AG10803 (cell line): ENCODE measurements at places on chromosomes 12 and 14.

- peak; percentile 64 for DNase-seq
Observed at GRCh38 chr12:19739195-19739776, 300.0 kb downstream of the AEBP2 start.

DNA sequence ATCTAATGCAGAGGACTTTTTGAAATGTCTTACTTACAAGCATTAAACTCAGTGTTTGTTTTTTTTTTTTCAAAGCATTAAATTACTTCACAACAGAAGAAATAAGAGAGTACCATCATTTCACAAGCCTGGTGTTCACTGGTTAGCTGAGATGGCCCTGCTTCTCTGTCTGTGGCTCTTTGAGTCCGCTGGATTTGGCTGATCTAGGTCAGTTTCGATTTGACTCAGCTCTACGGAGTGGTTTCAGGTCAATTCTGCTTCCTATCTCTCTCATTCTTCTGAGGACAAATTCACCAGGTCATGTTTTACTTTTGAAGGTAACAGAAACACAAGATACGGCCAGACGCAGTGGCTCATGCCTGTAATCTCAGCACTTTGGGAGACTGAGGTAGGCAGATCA is 1066.1 kb downstream of the FLRT2 start:
- no peak for DNase-seq

DNA sequence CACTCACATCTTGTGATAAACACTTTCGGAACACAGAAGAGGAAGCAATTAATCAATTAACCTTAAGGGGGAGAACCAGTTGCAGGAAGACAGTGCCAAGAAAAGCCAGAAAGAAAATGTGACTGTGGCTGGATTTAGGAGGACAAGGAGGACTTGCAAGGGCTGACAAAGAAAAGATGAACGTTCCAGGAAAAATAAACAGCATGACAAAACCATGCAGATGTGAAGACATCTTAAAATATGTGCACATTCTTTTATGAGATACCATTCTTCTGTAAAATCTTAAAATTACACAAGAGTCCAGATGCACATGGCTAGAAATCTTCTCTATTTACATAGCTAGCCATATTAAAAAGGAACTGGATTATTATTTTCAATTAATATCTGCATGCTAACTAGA is 33.4 kb downstream of the KITLG start:
- DNase-seq = peak; percentile 91

GRCh38 chr12:131671871-131672270 is 39.0 kb upstream of the SFSWAP start:
- DNase-seq = no peak

GRCh38 chr12:127711108-127711507 is 555.9 kb upstream of the TMEM132C start:
- no peak for DNase-seq

GRCh38 chr12:43676183-43676813 is 82.3 kb downstream of the PUS7L start:
- DNase-seq = no peak

DNA sequence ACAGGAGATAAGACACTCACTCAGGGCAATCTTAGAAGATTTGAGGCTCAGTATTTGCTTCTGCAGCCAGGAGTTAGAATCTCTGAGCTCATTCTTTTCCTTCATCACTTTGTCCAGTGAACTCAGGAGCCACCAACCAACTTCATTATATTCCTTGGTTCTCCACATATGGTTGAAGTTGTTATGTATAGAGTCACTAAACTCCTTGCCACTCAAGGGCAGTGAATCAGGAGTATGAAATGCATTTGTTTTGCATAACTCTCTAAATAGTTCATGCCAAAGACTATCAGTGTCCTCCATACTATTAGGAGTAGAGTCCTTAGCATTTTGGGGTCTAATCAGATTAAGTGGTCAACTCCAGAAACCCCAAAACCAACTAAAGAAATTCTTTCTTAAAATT is 150.6 kb downstream of the CCDC59 start:
- DNase-seq = no peak

DNA sequence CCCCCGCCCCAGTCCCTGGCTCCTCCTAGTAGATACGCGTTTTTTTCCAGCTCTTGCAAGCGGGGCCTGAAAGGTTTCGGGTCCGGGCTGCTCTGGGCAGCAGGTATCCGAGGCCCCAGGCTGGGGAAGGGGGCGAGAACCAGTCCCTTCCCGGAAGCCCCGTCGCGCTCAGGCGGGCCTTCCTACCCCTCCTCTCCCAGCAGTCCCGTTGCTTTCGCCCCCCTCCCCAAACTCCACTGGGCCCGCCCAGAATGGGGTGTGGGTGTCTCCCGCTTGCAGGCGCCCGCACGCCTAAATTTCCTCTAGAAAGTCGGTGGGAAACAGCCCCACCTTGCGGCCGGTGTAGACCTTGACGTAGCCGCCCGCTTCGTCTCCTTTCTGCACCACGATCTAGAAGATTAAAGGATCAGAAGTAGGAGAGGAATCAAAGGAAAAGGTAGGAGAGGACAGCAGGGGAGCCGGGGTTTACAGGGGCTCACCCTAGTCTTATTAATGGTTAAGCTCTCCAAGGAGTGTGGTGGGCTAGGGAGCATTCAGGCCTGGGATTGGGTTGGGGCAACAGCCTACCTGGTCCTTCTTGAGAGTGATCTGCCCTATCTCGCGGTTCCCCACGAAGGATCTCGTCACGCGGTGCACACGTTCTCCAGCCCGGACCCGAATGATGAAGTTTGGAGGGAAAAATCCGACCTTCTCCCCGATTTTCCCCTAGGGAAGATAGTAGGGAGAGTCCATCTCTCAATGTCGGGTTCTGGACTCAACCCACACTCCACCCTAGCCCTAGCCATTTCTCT is 7.3 kb downstream of the STAC3 start:
- DNase-seq = peak; percentile 64
